ENCODE measurements at places on chromosomes 1 and 21.

DNA sequence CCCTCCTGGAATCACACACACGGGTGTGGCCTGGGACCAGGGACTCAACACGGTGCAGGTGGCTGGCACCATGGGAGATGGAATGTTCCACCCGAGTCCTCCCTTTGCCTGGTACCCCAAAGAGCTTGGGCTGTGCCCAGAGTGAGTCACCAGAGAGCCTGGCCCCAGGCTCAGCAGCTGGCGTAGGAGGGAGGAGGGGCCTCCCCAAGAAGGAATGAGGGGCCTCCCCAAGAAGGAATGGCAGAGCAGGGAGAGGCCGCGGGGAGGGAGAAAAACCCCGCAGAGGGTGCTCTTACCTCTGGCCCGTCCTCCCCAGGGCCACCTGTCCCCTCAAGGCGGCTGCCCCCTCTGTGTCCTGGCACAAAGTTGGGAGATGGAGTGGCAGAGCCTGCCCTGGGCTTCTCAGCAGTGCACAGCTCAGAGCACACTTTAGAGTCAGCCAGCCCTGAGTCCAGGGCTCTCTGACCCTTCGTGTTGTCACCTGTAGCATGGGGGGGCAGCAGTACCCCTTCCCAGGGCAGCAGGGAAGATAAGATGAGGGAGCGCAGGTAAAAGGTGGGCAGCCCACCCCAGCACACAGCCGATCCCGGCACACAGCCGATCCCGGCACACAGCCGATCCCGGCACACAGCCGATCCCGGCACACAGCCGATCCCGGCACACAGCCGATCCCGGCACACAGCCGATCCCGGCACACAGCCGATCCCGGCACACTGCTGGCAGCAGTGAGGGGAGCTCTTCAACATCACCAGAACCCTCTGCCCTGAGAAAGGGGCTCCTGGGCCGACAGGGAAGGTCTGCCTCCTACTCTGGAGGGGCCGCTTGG, 20.2 kb upstream of the KCNAB2 start:
- no peak for DNase-seq

DNA sequence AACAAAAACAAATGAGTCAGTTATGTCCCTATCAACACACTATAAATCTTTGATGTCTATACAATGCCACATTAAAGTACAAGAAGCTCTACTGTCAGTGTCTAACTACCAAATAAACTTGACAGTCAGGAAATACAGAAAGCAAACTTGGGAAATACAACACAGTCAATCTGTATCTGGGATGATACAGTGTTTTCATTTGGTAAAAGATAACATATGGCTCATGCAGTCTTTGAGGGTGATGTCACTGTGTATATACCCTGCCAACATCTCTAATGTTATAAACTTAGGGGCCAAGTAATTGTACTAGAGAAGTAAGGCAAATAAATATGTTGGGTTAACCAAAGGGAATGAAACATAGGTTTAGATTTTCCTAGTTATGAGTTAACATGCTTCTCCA, 552.5 kb upstream of the ADAMTS5 start:
- DNase-seq, result no peak

GRCh38 chr1:31575369-31576140, 760 bp upstream of the TINAGL1 start:
- DNase-seq, result no peak

DNA sequence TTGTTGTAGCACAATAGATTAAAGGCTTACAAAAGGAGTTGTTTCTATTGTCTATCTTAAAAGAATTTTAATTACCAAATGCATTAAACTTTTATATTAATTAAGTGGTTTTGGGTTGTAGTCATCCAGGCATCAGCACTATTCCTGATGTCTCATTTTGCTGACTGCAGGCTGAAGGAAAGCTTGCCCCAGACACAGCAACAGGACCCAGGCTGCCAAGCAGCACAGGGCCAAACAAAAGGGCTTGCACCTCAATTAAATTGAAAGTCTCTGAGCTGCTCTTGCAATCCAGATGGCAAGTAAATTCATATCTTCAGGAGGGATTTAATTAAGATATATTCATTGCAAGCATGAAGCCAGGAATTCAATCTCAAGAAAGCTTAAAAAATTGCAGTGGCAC, 80.7 kb upstream of the CHODL start:
- no peak for DNase-seq

- no peak for DNase-seq
Observed at GRCh38 chr1:67836769-67837168, 3.5 kb upstream of the GNG12 start.

DNA sequence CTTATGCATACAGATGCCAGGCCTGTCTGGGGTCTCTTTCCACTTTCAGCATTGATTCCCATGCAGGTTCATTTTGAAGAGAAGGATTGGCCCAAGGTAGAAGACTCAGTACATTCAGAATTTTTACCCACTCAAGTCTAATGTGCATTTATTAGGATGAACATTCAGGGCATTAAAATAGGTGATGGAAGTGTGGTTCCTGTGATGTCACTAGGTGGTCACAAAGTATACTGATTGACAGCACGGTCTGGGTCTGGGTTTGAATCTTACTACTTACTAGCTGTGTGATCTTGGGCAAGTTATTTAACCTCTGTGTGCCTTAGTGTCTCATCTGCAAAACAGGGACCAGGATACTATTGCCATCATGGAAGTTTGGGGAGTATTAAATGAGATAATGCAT, 711 bp upstream of the ZNF648 start:
- DNase-seq, result no peak

- peak; percentile 43 for DNase-seq
Observed at GRCh38 chr1:32925403-32926162, 24.4 kb upstream of the TMEM54 start.

GRCh38 chr1:44605914-44606615, 68.2 kb downstream of the TMEM53 start:
- DNase-seq, result no peak

DNA sequence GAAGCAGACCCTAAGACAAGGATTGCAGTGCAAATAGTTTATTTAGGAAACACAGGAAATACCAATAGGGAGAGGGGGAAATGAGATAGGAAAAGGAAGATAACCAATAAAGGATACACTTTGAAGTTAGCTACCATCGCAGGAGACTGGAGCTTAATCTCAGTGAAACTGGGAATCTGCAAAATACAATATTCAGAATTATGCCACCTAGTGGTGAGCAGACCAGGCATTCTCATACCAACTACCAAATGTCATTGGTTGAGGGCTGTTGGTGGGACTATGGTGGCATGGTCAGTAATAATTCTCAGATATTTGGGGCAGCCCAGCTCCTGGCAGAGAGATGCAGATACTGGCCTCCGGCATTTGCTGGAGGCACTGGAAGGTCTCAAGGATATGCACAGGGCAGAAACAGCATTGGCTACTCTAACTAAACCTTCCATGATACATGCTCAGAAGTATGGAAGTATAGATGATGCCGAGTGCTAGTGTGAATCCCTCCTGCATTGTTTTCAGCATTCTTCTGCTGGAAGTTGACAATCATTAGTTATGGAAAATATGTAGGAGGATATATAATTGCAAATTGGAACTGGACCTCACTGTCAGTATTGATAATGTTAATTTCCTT, 11.8 kb upstream of the ZFP69B start:
- DNase-seq, result peak; percentile 18

DNA sequence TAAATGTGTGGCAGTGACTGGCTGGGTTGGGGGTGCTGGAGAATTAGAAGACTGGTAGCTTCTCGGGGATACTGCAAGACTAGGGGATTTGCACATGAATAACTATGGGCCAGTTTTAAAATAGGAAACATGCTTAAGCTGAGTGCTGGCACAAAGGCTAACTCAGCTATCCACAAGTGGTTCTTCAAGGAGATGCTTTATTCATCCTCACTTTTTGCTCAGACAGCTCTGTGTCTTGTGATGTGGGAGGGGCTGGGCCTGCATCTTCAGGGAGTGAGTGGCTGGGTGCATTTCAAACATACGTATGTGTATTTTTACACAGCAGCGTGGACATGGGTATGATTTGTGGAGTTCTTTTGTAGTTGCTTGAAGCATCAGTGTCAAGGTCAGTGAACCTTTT, 2.3 kb downstream of the COQ8A start:
- DNase-seq, result no peak

DNA sequence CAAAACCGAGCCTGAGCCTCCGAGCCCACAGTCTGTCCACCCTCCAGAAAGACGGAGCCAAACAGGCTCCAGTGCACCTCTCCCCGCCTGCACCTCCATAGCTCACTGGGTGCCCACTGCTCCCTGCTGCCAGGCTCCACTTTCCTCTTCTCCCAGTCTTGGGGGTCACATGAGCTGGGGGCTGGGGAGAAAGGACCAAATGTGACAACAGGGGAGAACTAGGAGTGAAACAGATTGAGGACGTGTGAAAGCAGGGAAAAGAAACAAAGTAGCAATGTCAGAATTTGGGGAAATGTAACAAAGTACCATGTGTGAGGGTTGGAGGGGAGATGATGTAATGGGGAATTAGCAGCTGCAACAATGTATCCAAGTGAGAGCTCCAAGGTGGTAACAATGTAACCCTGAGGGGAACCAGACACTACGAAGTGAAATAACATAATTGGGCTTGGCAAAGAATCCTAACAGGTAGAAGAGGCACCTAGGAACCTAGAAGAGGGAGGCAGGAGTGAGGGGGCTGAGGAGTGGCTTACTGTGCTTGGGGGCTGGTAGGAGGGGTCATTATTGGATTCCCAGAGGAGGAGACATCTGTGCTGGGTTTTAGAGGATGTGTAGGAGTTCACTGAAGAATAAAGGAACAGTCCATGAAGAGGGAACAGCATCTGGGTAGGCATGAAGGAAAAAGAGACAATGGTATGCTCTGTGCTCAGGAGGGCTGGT, 12.5 kb downstream of the SDC3 start:
- DNase-seq, result no peak

DNA sequence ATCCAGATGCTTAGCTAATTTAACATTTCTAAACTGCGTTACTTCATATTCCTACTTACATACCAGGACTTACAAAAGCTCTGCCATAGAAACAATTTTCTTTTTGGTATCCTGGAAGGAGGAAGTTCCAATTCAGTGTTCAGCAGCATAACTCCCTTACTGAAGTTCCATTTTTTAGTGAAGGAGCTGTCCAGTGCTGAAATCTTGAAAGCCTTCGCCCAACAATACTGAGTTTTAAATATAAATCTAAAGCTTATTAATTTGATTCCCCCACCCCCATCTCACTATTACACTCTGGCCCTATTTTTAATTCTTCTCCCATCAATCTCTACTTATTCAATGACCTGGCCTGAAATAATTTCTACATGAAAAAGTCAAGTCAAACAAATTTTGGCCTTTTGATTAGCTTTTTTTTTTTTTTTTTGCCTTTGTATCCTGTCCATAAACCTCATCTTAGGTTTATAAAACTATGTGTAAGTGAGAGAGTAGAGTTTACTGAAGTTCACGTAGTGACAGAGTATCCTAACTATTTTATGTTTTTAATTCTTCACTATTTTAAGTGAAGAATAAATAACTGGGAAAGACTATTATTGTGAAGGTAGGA, 323.0 kb upstream of the PLD5 start:
- DNase-seq, result peak; percentile 10

DNA sequence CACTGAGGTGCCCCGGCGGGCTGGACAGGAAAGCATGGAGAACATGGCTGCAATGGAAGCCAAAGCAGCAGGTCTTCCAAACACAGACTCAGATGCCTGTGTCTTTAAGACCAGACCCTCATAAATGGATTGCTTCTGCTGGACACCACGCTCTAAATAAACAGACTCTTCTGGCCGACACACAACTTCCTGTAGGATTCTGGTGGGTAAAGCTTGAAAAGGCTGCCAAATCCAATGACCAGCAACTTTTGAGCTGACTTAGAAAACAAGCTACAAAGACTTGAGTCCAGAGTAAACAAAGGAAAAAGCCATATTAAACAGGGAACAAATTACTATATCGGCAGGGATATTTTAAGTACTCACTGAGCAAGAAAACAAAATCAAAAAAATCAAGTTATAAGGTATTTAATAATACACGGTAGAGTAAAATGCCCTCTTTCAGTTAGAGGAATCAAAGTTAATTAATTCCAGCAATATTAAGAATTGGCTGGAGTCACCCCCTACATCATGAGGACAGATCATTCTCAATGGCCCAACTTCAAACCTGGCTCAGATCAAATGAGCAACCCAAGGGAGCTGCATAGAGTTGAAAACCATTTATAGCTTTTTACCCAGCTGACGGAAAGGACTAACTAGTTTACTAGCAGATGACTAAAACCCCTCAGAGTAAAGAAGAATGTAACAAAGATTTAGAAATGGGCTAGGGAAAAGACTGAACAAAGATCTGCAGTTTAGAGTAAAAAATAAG, 102.4 kb downstream of the TGFBR3 start:
- DNase-seq, result no peak

DNA sequence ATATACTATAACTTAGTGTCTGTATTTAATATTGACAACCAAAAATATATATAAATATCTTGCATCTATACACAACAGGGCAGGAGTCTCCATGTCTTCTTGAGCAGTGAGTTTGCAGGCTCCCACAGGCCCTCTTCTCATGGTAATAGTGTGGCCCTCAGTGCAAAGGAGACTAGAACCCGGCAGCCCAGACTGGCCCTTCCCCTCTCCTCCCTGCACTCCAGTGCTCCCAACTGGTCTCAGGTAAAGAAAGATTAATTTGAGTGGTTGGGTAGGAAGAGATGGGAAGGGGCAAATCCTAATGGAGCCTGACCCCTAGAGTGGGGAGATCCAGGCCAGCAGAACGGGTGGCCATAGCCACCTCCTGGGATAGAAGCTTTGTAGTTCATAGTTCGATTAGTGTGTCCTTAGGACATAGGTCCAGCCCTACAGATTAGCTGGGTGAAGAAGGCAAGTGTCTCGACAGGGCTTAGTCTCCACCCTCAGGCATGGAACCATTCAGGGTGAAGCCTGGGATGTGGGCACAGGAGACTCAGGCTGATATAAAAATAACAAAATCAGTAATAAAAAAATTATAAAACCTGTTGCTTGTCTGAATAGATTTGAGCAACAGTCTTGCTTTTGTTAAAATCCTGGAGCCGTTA, 32.3 kb downstream of the SLC2A1 start:
- no peak for DNase-seq

GRCh38 chr1:155952505-155952890, 11.1 kb downstream of the RXFP4 start:
- no peak for DNase-seq

GRCh38 chr1:110155878-110156522, 5.7 kb downstream of the SLC6A17 start:
- peak; percentile 84 for DNase-seq

GRCh38 chr1:81428998-81429397, 371.7 kb upstream of the ADGRL2 start:
- no peak for DNase-seq

DNA sequence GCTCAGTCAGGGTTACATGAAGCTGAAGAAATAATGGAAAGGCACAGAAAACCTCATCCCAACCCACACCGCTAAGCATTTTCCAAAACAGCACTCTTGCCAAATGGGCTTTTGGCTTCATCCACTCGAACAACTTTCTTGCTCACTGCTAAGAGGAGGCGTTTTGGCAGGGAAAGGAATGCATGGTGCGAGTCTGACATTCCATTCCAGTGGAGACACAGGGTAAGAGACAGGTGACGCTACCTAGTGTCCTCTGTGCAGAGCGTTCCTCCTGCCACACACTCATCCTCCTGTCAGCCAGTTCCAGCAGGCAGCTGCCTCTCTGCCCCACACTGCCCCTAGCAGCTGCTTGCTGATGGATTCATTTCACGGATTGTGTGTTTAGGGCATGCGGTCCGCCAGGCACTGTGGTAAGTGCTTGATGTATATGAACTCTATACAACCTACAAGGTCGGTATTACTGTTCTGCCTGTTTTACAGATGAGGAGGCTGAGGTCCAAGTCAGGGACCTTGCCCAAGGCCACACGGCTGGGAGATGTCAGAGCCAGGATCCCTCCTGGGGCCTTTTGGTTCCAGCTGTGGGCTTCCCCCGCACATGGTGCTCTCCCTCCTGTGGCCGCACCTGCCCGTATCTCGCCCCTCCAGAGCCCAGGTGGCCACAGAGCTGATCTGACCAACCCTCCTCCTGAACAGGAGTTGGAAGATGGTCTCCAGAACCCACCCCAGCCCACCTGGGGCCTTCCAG, 25.7 kb upstream of the BACE2 start:
- no peak for DNase-seq
